NCI-H510A (cell line): ENCODE measurements at places on chromosomes 12 and 14.

DNA sequence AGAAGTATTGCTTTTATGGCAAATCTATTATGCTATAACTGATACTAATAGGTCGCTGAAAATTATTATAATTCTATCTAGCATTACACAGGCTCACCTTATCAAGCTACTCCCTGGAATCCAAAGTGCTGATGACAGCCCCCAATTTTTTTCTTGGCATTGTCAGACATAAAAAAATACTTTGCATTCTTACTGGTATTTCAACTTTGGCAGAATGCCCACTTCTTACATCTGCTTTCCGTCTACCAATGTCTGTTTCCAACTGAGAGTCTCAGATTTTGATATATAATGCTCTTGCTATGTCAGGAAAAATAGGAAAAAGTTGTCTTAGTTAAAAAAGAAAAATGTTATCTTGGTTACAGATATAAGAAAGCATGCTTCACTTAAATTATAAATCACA, 615.4 kb downstream of the C12orf50 start:
- DNase-seq = no peak

- DNase-seq = peak; percentile 16
Observed at GRCh38 chr12:21773263-21773741, 1.2 kb downstream of the KCNJ8 start.

GRCh38 chr12:56261503-56262232, 3.5 kb upstream of the ANKRD52 start:
- DNase-seq = no peak

GRCh38 chr12:92411687-92412086, 266.0 kb upstream of the BTG1 start:
- DNase-seq = no peak

DNA sequence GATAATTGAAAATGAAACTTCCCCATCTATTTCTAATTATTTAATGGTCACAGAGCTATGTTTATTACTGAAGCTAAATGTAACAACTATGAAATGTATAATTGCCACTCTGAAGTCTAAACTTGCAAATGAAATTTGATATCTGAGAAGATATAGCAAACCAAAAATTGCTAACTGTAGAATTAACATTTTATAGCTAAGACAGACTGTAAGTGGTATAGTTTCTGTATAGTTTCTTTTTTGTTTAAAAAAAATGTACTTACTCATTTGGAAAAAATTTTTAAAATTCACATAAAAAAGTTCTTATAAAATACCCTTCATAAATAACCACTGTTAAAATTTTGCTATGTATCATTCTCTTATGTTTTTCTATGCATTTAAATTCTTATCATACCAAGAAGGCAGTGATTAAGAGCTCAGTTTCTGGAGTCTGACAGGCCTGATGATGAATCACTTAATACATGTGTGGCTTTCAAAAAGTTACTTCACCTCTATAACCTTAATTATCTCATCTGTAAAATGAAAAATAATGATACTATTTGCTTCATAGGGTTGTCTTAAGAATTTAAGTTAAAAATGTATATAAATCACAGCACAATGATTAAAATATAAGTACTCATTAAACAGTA, 214.7 kb upstream of the GARIN2 start:
- DNase-seq = no peak

DNA sequence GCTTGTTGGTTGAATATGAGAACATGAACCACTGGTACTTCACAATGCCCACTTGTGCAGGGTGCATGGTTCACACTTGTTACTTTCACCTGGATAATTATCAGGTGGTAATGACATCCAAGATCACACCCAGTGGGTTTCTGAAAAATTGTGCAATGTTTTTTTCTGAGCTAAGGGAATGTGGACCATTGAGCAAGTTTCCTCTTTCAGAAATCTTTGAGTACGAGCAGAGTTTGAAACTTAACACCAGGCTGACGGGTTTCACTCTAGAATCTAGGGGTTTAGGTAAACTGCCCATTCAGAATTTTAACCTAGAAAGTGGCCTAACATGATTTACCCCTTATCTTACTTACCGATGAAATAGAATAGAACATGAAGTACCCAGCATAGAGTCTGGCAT, 389.6 kb downstream of the PAWR start:
- no peak for DNase-seq

DNA sequence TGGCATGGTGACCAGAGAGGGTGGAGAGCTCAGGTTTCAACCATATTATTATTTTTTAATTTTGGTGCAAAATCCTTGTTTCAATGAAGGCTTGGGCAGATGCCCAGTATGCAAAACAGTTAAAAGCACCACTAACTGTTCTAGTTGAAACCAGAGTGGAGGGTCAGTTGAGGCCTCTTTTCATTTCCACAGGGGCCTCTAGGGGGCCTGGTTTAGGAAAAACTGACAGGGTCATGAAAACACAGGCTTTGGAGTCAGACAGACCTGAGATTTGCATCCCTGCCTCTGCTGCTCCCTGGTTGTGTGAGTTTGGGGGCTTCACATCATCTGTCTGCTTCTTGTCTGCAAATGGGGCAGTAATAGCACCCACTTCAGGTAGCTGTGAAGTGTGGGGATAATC, 3.3 kb upstream of the RPH3A start:
- DNase-seq = no peak

GRCh38 chr12:123097561-123098084, 53.3 kb downstream of the PITPNM2 start:
- no peak for DNase-seq

DNA sequence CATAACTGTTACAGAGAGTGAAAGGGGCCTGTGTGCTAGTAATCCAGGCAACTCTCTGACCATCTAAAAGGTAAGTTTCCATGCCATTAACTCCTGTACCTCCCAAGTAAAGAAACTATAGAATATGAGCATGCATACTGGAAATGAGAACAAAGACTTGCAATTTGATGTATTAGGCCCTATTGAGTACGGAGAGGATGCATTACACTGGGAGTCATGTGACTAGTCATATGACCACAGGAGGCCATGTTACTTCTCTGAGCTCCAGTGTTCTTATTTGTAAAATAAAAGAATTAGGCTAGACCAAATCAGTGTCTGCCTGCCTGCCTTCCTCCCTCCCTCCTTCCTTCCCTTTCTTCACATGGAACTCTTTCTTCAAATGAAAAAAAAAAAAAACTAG, 440.1 kb upstream of the CCDC196 start:
- DNase-seq = no peak

DNA sequence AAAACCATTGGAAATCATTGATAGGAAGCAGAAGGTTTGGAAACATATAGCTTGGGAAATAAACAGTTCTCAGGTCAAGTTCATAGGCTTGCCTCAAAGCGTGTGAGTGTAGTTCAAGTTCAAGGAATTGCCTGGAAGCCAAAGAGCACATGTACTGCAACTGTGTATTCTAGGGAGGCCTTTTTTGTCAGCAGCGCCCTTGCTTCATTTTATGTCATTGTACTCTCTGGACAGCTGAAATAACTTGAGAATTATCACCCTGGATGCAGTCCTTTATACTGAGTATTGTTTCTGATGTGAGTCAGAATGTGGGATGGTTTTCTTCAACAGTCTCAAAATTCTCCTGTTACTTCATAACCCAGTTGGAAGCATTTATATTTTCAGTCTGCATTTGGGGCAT, 16.0 kb upstream of the EVL start:
- no peak for DNase-seq

- no peak for DNase-seq
Observed at GRCh38 chr12:97168804-97169203, 261.7 kb downstream of the NEDD1 start.

GRCh38 chr12:65800937-65801336, 23.3 kb upstream of the HMGA2 start:
- DNase-seq = no peak

- DNase-seq = peak; percentile 73
Observed at GRCh38 chr14:55454264-55455002, 14.0 kb upstream of the TBPL2 start.

GRCh38 chr12:14741153-14741552, 44.8 kb upstream of the GUCY2C start:
- no peak for DNase-seq

DNA sequence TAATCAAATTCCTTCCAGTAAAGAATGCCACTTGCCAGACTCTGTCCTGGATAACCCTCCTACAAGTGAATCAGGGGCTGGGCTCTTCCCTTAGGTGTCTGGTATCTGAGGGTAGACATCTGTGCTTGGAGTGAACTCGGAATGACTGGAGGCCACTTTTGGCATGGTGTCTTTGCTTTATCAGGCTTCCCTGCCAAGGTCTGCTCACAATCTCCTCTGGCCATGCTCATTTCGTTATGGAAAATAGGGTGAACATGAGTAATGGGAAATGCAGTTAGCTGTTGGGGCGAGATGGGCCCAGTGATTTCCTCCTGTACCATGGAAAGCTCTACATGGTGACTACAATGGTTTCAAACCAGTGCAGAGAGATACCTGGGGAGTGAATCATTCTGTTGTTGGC, 212.9 kb downstream of the NRXN3 start:
- DNase-seq = no peak

DNA sequence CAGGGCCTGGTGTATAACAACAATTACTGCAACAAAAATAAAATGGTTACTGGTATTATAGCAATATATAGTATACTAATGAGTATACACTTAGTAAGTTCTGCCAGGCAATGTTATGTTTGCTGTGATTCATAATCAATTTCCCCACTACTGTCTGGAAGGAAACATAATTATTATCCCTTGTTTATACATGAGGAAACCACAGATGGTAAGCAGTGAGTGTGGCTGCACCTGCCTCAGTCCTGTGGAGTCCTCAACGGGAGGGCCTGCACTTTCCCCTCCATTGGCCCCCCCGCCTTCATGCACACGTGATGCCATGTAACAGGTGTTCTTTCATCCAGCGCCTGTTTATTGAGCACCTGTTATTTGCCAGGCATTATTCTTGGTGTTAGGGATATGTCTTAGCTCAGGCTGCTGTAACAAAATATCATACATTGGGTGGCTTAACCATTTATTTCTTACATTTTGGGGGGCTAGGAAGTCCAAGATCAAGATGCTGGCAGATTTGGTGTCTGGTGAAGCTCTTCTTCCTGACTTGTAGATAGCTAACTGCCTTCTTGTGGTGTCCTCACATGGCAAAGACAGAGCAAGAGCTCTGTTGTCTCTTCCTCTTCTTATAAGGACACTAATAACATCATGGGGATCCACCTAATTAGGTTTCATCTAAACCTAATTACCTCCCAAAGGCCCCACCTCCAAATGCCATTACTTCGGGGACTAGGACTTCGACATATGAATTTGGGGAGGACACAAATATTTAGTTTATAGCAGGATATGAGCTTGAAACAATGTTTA, 59.5 kb upstream of the CHGA start:
- DNase-seq = peak; percentile 74

DNA sequence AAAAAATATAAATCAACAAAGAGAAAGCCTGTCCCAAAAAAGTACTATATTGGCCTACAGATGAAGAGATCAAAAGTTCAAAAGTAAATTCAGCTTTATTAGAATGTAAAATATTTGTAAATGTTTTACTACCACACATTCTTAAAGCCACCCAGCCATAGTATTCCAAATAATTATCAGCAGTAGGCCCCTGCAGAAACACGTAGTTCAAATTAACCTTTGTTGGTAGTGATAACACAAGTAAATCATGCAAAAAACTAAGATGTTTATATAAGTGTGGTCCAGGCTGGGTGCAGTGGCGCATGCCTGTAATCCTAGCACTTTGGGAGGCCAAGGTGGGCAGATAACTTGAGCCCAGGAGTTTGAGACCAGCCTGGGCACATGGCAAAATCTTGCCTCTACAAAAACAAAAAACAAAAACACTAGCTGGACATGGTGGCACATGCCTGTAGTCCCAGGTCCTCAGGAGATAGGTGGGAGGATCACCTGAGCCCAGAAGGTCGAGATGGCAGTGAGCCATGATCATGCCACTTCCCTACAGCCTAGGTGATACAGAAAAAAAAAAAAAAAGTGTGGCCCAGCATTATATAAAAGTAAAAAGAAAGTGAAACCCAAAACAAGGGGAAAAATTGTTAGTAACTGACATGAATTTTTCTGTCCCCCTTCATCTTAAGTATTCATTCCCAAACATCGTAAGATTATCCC, 17.9 kb downstream of the SPTLC2 start:
- no peak for DNase-seq

GRCh38 chr14:34211732-34212131, 250.3 kb downstream of the SPTSSA start:
- no peak for DNase-seq

- no peak for DNase-seq
Observed at GRCh38 chr12:87323369-87323768, 705.8 kb downstream of the C12orf50 start.

GRCh38 chr12:124975276-124975675, 13.7 kb downstream of the DHX37 start:
- no peak for DNase-seq

GRCh38 chr14:56300495-56300894, 182.3 kb downstream of the PELI2 start:
- DNase-seq = no peak

GRCh38 chr12:68206446-68206845, 19.2 kb downstream of the IL26 start:
- no peak for DNase-seq

DNA sequence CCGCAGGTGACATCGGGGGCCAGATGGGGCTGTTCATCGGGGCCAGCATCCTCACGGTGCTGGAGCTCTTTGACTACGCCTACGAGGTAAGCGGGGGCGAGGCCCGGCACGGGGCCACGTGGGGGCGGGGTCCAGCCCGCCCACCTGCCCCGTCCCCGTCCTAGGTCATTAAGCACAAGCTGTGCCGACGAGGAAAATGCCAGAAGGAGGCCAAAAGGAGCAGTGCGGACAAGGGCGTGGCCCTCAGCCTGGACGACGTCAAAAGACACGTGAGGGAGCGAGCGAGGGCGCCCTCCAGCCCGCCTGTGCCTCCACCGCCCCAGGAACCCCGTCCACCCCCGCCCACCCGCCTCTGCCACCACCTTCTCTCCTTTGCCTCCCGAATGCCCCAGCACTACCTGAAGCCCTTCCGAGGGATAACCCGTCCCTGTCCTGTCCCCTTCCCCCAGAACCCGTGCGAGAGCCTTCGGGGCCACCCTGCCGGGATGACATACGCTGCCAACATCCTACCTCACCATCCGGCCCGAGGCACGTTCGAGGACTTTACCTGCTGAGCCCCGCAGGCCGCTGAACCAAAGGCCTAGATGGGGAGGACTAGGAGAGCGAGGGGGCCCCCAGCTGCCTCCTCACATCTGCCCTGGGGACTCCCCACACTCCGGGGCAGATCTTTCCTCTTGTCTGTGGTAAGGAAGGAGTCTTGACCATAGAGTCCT, 3.9 kb upstream of the SMARCD1 start:
- DNase-seq = no peak

DNA sequence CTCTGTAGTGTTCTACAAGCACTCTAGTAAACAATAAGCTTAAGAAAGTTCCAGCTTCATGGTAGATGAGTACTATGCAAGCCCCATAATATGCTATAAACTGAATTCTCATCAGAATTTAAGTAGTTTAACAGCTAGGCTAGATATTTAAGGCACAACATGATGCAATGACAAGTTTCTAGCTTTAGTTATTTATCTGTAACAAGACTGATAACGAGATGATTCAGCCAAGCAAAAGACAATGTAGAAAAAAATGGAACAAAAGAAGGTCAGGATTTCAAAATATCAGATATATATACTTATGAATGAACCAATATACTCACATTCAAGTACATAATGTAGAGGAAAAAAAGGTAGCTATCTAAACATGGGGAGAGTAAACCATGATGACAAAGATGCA, 61.0 kb upstream of the RERGL start:
- DNase-seq = no peak

- no peak for DNase-seq
Observed at GRCh38 chr14:95526483-95527386, 8.1 kb upstream of the GLRX5 start.
